ENCODE measurements at places on chromosomes 1 and 21.
A peak's percentile ranks its signal among the peaks of the same experiment; 100 is the strongest.

GRCh38 chr1:234656944-234657654 is 47.1 kb upstream of the IRF2BP2 start:
- DNase-seq, result peak; percentile 7

DNA sequence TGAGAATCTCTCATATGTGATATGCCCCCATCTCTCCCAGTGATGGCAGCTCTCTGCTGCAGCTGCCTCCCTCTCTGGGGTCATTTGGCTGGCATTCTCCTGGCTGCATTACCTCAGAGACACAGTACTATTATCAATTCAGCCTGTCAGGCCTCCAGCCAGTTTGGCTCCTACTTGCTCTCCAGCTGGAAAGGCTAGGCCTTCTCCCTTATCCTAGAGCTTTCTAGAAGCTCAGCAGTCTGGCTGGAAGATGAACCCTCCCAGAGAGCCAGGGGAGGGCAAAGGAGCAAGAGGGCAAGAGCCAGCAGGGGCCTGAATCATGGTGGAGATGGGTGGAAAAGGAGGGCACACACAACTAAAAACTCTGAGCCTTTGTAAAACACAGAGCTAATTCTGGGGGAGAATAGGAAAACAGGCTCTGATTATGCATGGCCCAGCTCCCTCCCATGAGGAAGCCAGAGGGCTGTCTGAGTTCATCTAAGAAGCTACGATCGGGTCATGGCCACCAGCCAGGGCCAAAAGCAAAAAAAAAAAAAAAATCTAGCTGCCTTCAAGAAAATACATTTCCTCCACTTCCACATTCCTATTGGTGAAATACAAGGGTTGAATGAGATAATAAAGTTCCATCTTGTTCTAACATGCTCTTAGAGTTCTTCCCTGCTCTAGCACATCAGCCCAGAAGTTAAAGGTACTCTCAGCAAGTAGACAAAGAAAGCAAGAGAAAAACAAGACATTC is 8.8 kb downstream of the LAMB3 start:
- DNase-seq, result no peak

DNA sequence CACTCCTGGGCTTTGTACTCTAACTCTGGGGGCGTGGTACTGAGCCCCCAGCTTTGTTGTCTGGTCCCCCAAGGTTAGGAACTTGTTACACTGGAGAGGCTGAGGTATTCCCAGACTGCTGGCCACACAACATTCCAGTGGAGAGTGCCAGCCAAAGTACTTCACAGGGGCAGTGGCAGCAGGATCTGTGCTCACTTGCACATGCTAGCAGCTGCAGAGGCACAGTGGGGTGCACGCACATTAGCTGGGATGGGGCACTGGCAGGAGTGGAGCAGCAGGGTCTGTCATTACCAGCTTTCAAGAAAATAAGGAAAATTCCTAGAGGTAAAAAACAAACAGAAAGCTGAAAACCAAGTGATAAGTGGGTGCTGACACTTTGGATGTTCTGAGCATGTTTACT is 31.0 kb downstream of the ZNF691 start:
- DNase-seq, result no peak

DNA sequence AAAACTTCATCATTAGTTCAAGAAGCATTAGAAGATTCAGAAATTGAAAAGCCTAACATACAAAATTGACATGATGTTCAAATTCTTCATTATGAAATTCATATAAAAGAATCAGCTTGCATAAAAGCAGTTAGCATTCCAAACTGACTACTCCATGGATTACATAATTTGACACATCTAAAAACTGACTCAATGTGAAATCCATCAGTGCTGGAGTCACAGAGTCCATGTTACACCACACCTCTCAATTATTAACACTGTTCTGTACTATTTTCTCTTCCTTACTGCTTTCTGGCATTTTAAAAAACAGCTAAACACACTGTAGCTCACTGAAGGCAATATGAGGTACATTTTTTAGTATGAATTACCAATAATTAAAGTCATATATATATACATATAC is 28.0 kb downstream of the ARHGAP29 start:
- DNase-seq, result no peak

DNA sequence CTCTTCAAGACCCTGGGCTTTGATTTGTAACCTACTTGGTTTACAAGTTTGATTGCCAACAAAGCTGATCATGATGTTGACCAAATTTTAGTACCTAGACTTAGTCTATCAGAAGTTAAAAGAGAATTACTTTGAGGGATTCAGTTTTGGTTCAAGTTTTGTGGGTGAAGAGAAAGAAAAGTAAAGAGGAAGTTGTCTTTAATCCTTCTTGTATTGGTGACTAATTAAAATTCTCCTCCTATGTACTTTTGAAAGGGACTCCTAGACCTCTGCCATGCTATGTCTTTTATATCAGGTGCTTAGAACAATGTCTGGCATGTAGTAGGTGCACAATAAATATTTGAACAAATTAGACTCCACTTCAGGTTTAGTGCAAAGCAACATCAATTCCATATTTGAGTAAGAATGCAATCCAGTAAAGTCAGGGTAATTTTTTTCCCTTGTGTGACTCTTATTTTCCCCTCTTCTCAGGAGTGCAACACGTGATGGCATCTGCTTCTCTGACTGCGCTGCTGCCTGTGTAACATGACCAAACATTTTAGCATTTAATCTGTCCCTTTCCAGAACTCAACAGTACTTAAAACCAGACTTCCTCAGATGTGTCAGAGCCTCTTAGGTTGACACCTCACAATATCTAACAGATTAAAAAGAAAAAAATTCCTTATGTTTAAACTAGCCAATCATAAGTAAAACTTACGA is 41.1 kb upstream of the KCNQ4 start:
- DNase-seq, result no peak

- DNase-seq, result no peak
Measured at GRCh38 chr1:207868251-207868773, 42.6 kb downstream of the CD34 start.

DNA sequence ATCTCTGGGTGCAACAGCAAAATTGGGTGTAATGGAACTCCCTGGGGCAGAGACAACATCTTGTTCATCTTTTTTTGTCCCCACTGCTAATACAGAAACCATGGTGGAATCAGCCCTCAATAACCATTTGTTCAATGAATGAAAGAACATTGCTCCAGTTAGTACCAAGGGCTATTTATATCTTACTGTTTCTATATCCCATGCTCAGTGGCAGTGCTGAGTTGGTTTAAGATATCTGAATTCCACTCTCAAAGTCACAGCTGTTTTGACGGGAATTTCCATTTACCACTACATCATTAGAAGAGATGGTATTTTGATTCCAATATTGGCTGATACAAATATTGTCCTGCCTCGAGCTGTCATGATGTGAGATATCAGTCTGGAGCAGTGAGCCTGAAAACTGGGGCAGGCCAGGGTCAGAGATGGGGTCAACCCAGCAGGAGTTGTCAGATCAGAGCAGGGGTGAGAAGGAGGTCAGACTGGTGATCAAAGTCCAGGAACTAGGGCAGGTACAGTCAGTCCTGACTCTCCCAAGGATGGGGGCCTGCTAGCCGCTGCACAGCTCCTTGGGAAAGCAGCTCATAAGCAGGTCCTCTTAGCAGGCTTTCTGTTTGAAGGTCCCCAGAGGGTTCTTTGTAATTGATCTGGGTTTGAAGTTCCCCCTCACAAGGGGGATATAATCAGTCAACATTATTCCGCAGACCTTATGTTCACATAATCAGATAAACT is 5.8 kb upstream of the PHC2 start:
- DNase-seq, result no peak

DNA sequence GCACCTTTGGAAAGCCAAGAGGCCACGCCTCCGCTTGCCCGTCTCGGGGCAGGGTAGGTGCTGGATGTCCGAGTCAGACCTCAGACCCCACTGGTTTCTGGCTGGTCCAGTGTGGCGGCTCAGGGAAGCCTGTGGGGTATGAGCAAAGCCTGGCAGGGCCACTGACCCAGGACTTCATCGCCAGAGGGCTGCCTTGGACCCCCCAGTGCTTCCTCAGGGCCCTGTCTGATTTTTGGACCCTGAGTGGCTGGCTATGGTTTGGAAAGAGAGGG is 20.4 kb downstream of the LHX4 start:
- DNase-seq, result no peak

DNA sequence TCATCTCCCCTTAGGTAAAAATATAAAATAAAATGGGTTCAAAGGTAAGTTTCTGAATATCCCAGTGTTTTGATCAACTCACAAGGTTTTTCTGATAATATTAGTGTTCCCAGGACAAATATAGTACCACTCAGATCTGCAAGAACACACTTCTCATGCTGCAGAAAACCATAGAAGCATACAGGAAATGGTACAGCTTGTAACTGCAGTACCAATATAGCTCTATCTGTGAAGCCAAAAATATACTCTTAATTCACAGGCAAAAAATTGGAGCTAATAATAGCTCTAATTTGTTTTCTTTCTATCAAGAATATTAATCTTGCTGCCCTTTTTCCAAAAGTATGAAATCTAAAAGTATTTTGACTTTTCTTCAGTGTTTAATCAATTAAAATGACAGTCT is 13.2 kb downstream of the VPS45 start:
- no peak for DNase-seq

DNA sequence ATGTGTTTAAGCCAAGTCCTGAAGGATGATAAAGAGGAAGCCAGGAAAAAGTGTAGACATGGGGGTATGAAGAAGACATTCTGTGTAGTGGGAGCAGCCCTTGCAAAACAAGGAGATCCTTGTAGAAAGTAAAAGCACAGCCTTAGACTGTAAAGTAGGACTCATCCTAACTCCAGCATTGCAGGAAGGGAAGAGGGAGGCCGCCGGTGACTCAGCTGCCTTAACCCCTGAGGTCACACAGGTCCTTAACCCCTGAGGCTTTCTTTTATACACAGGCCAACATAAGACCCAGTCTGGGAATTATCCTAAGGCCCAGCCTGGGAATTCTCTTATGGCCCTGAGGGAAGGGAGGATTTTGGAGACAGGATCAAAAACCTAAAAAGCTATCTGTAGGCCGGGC is 18.0 kb downstream of the PGM1 start:
- no peak for DNase-seq

Data from stimulated activated CD4-positive, alpha-beta T cell treated with anti-CD3 and anti-CD28 coated beads, Interleukin-4, amount 100 ng/mL, for 48 hours (primary cell).